MCF 10A (cell line): ENCODE measurements at places on chromosomes 4 and X.

DNA sequence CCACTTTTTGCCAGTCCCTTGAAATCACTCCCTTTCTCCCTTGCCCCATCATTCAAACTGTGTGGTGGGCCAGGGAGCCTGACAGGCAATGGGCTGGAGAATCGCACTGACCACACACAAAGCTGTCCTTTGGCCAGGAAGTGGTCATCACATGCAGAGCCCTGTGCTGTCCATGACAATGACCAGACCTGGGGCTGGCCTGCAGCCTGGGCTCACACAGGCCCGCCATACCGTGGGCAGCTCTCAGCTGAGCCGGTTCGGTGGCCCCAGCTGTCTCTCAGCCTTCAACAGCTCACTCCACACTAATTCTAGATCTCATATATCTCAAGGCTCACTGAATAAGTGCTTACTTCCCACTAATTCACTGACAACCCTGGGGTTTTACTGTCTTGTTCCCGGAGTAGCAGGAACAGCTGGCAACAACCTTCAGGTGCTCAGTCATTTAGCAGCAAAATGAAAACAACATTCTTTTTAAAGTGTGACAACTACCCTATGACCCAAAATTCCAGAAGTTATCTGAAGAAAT is 48.0 kb downstream of the USP46 start:
- no peaks in the 10 kb centered on the region for H3K27me3 ChIP-seq
- DNase-seq = no peak
- H3K4me3 ChIP-seq = no peak overlapping the region
- peaks cover 34% of the 10 kb centered on the region for H3K36me3 ChIP-seq
- H3K27ac ChIP-seq = no peak overlapping the region

GRCh38 chr4:139876337-139876941 is 210.8 kb downstream of the MGST2 start:
- H3K27ac ChIP-seq = no peak overlapping the region
- H3K4me1 ChIP-seq = peaks cover 8% of the 10 kb centered on the region
- H3K4me3 ChIP-seq = no peak overlapping the region
- no peak for DNase-seq
- H3K27me3 ChIP-seq = no peaks in the 10 kb centered on the region
- no peaks in the 10 kb centered on the region for H3K36me3 ChIP-seq

DNA sequence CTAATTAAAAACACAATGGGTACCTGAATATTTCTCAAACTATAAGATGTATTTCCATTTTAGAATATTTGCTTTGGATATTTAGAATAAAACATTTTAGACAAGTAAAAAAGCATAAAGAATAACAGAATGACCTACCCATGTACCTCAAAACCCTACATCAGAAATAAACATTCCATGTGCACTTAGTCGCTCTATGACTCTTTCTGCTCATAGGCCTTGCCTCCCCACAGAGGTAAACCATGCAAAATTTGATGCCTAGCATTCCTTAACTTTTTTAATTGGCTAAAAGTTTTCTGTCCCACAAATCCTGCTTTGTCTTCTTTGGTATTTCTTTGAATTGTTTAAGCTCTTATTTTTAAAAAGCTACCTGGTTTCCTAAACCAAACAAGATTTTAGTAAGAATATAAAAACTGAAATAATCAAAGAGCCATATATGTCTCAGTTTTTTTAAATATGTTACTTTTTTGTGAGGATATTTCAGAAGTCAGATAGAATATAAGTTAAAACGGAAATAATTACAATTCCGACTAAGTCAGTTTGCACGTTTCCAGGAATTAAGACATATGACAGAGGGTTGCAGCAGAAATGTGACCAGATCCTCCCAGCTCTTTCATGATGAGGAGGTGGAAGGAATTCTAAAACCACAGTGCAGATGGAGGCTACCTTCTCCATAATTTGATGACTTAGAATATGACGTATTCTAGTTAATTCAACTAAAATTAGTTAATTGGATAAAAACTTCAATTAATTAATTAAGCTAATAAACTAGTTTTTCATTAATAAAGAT is 102.5 kb downstream of the FIP1L1 start:
- H3K36me3 ChIP-seq = no peaks in the 10 kb centered on the region
- H3K27me3 ChIP-seq = no peaks in the 10 kb centered on the region
- no peak for DNase-seq
- peaks cover 35% of the 10 kb centered on the region for H3K4me1 ChIP-seq
- H3K27ac ChIP-seq = peak overlapping the region; percentile 31

DNA sequence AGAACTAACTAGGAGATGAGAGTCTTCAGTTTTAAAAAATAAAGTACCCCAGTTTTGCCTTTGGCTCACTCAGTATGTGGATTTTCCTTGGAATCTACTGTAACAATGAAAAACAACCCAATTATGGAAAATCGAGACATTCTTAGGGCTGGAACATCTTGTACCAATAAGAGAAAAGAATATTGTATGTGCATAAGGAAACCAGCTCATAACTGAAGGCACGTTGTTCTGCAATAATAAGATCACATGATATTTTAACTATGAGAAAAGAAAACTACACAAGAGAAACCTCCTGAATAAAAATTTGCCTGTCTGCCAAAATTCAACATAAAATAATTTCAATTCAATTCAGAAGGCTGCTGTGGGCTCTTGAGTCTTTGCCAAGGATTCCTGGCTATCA is 261.8 kb upstream of the EDNRA start:
- no peaks in the 10 kb centered on the region for H3K4me1 ChIP-seq
- no peaks in the 10 kb centered on the region for H3K27me3 ChIP-seq
- no peak overlapping the region for H3K27ac ChIP-seq
- DNase-seq = no peak

GRCh38 chrX:15146515-15146914 is 123.4 kb downstream of the ASB9 start:
- no peaks in the 10 kb centered on the region for H3K4me1 ChIP-seq
- no peak overlapping the region for H3K4me3 ChIP-seq
- no peaks in the 10 kb centered on the region for H3K36me3 ChIP-seq
- H3K27ac ChIP-seq = no peak overlapping the region
- H3K27me3 ChIP-seq = peaks cover 88% of the 10 kb centered on the region

DNA sequence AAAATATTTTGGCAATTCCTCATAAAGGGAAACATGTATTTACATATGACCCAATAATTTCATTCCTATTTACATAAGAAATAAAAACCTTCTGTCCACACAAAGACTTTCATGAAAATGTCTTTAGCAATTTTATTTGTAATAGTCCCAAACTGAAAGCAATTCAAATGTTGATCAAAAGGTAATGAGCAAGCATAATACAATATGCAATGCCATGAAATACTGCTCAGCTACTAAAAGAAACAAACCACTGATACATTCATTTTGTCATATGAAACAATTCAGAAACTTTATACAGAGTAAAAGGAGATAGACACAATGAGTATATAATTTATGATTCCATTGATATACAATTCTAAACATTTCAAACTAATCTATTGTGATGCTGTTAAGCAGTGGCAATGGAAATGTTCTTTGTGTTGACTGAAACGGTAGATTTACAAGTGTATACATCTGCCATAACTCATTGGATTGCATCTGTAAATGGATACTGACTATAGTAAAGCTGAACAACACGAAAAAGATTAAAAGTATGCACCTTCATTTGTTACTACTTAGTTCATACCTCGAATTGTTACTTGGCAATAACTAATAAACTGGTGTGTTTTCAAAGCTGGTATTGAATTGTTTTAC is 335.6 kb downstream of the GASK1B start:
- DNase-seq = no peak
- no peak overlapping the region for H3K27ac ChIP-seq
- no peaks in the 10 kb centered on the region for H3K27me3 ChIP-seq
- H3K4me3 ChIP-seq = no peak overlapping the region

DNA sequence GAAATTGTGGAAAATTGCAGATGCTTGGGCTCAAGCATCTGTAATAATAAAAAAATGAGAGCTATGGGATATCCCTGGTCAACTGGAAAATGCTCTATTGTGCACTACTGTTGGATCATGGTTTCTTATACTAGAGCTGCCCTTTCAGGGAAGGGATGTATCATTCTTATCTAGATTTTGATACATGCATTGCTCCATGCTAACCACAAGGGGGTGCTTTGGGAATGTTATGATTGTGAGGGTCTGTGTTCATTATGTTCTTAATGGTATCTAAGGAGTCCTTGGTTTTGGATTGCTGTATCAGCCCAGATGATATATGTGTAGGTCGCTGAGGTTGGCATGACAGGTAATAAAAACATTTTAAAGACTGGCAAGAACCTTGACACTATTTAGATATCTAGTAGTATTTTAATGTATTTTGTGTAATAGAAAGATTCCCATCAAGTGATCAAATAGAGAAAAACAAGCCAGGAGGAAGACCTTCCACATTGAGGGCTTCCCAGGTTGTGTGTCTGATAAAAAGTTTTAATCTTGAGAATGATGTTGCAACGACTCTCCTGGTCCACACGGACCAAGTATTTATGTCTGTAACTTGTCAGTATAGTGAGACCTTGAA is 49.2 kb upstream of the TLR2 start:
- H3K27me3 ChIP-seq = no peaks in the 10 kb centered on the region
- no peak overlapping the region for H3K27ac ChIP-seq
- H3K36me3 ChIP-seq = peaks cover 42% of the 10 kb centered on the region
- no peak overlapping the region for H3K4me3 ChIP-seq
- H3K4me1 ChIP-seq = no peaks in the 10 kb centered on the region

- H3K27me3 ChIP-seq = no peaks in the 10 kb centered on the region
- H3K36me3 ChIP-seq = peaks cover 42% of the 10 kb centered on the region
- no peak for DNase-seq
Measured at GRCh38 chrX:24169211-24169610, 19.7 kb downstream of the ZFX start.

DNA sequence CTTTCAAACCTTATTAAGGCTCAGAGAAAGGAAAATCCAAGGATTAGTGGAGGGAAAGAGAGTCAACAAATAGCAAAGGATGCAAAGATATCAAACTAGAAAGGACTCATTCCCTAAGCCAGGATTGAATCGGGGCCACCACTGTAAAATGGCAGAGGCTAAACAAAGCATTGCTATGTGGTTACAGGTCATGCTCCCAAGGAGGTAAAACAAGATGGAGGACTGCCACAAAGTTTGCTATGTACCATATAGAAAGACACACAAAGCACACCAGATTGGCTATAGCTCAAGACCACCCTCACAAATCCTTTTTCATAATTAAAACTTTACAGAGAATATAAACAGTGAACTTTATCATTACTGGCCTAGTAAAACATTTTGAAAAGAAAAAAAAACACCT is 25.9 kb upstream of the PASD1 start:
- H3K27ac ChIP-seq = no peak overlapping the region
- H3K4me1 ChIP-seq = peaks cover 7% of the 10 kb centered on the region
- H3K4me3 ChIP-seq = no peak overlapping the region
- DNase-seq = no peak

- no peak for DNase-seq
- H3K4me1 ChIP-seq = no peaks in the 10 kb centered on the region
- H3K4me3 ChIP-seq = no peak overlapping the region
- H3K36me3 ChIP-seq = no peaks in the 10 kb centered on the region
- no peaks in the 10 kb centered on the region for H3K27me3 ChIP-seq
- no peak overlapping the region for H3K27ac ChIP-seq
Measured at GRCh38 chr4:75063433-75063832, 130.5 kb downstream of the PARM1 start.

GRCh38 chr4:121243485-121243884 is 79.4 kb upstream of the TNIP3 start:
- DNase-seq = no peak
- no peaks in the 10 kb centered on the region for H3K4me1 ChIP-seq
- H3K36me3 ChIP-seq = no peaks in the 10 kb centered on the region

DNA sequence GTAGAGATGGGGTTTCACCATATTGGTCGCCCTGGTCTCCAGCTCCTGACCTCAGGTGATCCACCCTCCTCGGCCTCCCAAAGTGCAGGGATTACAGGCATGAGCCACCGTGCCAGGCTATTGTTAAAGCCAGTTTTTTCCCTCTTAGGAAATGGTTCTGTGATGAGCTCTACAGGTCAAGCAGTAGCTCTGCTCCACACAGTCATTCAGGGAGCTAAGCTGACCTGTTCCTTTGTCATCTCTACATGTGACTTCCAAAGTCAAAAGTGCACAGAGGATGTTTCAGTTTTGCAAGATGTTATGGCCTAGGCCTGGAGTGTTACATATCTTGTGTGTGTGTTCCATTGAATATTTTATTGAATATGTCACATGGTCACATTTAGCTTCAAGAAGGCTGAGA is 11.4 kb downstream of the MCUB start:
- no peaks in the 10 kb centered on the region for H3K27me3 ChIP-seq
- H3K4me1 ChIP-seq = no peaks in the 10 kb centered on the region
- DNase-seq = no peak
- no peaks in the 10 kb centered on the region for H3K36me3 ChIP-seq
- no peak overlapping the region for H3K4me3 ChIP-seq

- H3K27me3 ChIP-seq = no peaks in the 10 kb centered on the region
- no peak for DNase-seq
- no peak overlapping the region for H3K27ac ChIP-seq
- H3K4me3 ChIP-seq = no peak overlapping the region
Measured at GRCh38 chr4:144905286-144905685, 192.7 kb downstream of the ANAPC10 start.

DNA sequence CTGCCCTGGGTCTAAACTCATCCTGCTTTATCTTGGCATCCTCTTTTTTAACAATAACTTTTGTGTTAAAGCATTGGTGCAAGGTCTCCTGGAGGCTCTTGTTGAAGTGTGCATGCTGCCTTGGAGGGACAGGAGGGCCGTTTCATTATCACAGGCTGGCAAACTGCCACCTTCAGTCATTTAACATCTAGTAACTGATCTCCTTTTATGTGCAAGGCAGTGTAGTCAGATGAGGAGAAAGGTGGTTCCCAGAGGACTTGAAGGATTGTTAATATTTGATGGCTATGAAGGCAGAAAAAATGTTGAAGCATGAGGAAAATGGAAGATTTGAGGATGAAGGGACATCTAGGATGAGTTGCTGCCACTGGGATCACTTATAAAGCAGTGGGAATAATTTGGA is 439.4 kb downstream of the RAPGEF2 start:
- no peaks in the 10 kb centered on the region for H3K36me3 ChIP-seq
- no peak for DNase-seq
- no peaks in the 10 kb centered on the region for H3K27me3 ChIP-seq
- H3K27ac ChIP-seq = no peak overlapping the region
- H3K4me1 ChIP-seq = no peaks in the 10 kb centered on the region
- H3K4me3 ChIP-seq = no peak overlapping the region

DNA sequence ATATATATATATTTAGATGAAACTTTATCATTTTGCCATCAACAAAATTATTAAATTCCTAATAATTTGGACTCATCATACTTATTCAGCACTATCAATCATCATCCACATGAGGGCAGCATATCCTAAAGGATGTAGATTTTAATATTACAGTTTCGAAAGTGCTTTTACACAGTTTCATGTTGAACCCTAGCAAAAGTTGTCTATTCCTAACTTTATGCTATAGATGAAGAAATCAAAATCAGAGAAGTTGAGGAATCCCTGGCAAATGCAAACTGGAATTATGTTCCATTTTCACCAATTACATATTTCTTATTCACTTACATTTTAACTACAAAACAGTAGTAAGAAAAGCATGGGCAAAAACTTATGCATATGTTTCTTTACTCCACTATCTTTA is 36.6 kb upstream of the UGT2A1 start:
- no peak overlapping the region for H3K4me3 ChIP-seq
- no peaks in the 10 kb centered on the region for H3K36me3 ChIP-seq
- no peaks in the 10 kb centered on the region for H3K27me3 ChIP-seq
- H3K27ac ChIP-seq = no peak overlapping the region
- peak; percentile 65 for DNase-seq
- H3K4me1 ChIP-seq = no peaks in the 10 kb centered on the region

GRCh38 chr4:175330236-175330635 is 412.1 kb downstream of the ADAM29 start:
- H3K36me3 ChIP-seq = no peaks in the 10 kb centered on the region
- no peak overlapping the region for H3K27ac ChIP-seq
- DNase-seq = peak; percentile 73
- H3K4me1 ChIP-seq = peaks cover 8% of the 10 kb centered on the region
- H3K27me3 ChIP-seq = no peaks in the 10 kb centered on the region

GRCh38 chr4:38681281-38681991 is 17.4 kb downstream of the KLF3 start:
- H3K27me3 ChIP-seq = no peaks in the 10 kb centered on the region
- H3K4me3 ChIP-seq = no peak overlapping the region
- H3K36me3 ChIP-seq = peaks cover 52% of the 10 kb centered on the region
- no peak overlapping the region for H3K27ac ChIP-seq
- DNase-seq = no peak
